ENCODE measurements at places on chromosomes 1 and 21.

GRCh38 chr1:173164178-173164577 lies 43.0 kb downstream of the TNFSF4 start:
- DNase-seq: no peak

- DNase-seq: no peak
These were observed 32.7 kb upstream of the POFUT2 start for GRCh38 chr21:45320261-45321025.

GRCh38 chr1:168918860-168919741 lies 187.4 kb upstream of the ATP1B1 start:
- DNase-seq: no peak

DNA sequence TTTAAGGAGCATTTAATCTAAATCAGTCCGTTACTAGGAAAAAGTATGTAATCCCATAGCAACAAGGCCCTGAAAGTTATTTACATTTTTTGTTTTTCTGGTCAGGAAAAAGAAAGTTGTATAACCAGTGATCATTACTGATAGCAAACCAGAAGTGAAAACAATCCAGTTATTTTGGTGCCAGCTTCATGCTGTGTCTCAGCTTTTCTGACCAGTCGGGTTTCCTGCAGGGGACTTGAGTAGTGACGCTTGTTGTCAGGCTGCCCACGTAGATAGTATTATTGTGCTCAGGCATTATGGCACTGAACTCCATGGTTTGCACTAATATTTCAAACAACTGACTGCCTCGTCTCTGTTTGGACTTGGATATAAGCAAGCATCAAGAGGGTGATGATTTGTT lies 55.2 kb downstream of the SASS6 start:
- no peak for DNase-seq
